ENCODE measurements at places on chromosomes 4 and X.

DNA sequence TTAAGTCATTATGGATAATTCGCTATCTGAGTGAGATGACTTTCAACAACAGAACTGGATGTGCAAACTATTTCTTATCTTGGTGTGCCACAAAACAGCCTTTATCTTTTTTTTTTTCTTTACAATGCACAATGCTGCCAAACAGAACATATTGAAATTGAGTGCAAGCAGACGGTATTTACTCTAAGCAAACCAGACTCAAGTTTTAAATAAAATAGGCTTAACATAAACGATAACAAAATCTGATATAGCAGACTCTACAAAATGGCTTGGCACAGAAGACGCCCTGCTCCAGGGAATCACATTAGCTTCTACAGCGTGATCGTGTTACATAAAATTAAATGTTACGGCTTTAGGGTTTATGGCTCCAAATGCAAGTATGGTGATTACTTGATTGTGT, 9.6 kb upstream of the STK32B start:
- no peak for DNase-seq

DNA sequence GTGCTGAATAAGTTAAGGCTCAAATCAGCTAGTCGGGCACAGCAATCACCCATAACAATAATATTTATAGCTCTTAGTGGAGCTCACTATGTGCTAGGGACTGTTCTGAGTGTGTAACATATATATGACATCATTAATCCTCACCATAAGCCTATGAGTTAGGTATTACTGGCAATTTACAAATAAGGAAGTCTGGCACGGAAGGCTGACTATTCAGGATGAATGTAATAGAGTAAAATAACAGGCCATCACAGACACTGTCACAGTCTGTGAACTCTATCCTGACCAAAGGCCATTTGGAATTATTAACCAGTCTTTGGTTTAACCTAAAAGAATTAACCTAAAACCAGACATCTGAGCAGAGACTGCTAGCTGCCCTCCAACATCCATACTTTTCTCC, 119.3 kb downstream of the C4orf51 start:
- no peak for DNase-seq

DNA sequence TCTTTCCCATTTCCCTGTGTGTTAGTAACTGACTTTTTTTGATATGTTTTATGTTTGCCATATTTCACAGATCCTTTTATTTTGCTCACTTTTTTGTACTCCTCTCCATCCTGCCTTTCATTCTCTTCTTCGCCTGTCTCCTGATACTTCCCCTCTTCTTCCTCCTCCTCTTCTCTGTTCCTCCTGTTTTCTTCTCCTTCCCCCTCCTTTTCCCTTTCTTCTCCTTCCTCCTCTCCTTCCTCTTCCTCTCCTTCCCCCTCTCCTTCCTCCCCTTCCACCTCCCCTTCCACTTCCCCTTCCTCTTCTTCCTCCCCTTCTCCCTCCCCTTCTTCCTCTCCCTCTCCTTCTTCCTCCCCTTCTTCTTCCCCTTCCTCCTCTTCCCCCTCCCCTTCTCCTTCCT, 41.7 kb downstream of the RPGR start:
- no peak for DNase-seq

GRCh38 chrX:14015294-14015693, 14.4 kb downstream of the GEMIN8 start:
- DNase-seq: no peak

DNA sequence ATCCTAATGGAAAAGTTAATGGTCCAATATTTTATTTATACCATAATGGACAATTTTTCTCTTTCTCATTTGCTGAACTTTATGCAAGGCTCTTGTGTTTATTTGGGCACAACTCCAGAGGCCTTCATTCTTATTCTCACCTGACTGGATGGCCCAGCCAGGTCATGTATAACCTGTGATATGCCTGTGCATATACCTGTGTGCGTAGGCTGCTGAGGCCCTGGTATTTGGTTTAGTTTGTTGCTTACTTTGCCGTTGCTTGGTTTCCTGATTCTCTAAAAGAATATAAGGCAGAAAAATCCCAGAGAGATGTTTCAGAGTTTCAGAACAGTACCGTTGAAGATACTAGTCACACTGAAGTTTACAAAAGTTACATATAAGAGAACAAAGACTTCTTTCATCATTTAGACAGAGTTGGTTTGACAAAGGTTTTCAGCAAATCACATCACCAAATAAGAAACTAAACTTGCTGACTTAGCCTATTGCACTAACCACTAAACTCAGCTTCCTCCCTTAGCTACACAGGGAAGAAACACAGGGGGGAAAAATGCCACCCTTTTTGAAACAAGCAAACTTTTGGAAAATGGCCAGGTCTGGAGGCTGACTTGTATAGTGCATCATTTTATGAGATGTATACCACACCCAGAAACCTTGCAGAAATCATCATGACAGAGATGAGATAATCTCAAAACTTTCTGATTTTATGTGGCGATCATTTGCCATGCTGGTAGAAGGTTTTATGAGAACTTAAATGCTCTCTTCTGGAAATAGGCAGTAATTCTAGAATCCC, 248.5 kb downstream of the GRIA3 start:
- DNase-seq: no peak

GRCh38 chr4:5747738-5748375, 36.9 kb downstream of the EVC start:
- DNase-seq: no peak

DNA sequence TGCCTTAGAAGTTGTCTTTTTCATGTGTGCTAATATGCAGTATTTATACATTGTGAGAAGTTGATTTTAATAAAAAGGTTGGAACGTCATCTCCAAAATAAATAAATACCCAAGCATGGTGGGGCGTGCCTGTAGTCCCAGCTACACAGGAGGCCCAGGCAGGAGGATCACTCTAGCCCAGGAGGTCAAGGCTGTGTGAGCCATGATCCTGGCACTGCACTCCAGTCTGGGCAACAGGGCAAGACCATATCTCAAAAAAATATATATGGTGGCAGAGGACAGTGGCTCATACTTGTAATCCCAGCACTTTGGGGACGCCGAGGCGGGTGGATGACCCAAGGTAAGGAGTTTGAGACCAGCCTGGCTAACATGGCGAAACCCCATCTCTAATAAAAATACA, 6.4 kb downstream of the SLBP start:
- DNase-seq: no peak

- no peak for DNase-seq
These were observed 212.5 kb downstream of the PRDM5 start for GRCh38 chr4:120709991-120710390.

DNA sequence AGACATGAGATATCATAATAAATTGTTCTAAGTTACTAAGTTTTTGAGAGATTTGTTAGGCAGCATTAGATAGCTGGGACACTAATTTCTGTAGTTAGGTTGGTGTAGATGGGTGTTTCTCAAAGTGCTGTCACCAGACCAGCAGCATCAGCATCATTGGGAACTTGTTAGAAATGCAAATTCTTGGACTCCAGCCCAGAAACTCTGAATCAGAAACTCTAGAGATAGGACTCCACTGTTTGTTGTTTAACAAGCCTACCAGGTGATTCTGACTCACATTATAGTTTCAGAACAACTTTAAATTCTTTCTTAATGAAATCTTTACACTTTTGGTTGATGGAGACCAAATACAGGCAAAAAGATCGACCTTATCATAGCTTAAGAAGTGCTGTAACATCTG, 173.7 kb downstream of the PABPC4L start:
- no peak for DNase-seq

DNA sequence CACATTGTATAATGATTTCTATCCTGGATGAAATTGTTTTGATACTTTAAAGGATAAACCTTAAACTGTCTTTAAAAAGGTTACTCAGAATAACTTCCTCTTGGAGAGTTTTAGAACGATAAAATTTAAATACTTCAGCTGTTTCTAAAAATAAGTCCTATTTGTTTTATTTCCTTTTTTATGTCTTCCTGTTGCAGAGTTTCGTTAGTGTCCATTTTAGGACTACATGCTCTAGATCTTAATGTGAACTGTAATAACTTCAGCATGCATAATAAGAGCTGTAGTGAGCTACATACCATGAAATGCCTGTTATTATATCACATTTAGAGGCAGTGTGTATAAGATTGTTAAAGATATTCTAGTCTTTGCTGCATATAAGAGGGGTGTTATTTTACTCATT, 14.6 kb downstream of the ATP10D start:
- no peak for DNase-seq
